Mesendoderm (in vitro differentiated cells): ENCODE measurements at places on chromosomes 6 and 20.

- no peak for DNase-seq
These were observed 43.6 kb downstream of the ZNF831 start for GRCh38 chr20:59207235-59207634.

DNA sequence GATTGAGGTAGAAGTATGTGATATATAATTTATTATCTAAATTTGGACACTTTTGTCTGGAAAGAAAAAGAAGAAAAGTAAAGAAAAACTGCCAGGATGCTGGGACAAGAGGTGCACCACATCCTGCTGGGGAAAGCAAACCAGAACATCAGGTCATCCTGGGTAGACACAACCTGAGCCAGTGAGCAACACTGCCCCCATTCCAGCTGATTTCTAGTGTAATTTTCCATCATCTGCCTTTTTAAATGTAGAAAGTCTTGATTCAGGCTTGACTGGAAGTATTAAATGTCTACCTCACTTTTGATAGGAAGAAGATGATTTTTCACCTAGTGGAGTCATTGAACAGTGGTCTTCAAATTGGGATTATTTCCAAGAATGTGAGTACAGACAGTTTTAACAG lies 1164.5 kb upstream of the CITED2 start:
- DNase-seq = peak; percentile 37

DNA sequence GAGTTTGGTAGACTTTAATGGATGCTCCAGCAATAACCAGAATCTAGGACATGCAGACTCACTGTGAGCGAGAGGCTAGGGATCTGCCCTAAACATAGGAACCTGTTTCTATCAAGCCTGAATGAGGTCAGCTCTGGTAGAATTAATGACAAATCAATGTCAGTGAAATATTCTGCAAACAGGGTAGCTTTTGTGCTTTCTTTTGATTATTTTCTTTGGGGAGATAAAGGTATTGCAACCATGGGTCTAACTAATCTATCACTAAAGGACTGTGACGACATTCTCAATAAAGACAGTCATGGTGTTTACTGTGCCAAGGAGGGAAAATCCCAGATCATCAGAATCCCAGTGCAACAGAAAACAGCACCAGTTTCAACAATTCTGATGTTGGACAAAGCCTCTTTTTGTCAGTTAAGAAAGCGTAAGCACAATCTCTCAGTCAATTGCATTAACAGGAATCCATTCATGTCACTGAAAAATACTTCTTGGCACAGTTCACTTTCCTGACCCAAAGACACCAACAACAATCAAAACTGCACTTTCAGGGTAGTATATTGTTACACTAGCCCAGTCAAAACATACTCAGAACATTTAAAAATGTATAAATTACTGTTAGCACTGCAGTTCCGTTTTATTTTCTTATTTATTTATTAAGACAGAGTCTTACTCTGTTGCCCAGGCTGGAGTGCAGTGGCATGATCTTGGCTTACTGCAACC lies 36.8 kb upstream of the SMIM29 start:
- DNase-seq = no peak

- DNase-seq = no peak
These were observed 104.9 kb downstream of the TULP4 start for GRCh38 chr6:158416883-158417759.

DNA sequence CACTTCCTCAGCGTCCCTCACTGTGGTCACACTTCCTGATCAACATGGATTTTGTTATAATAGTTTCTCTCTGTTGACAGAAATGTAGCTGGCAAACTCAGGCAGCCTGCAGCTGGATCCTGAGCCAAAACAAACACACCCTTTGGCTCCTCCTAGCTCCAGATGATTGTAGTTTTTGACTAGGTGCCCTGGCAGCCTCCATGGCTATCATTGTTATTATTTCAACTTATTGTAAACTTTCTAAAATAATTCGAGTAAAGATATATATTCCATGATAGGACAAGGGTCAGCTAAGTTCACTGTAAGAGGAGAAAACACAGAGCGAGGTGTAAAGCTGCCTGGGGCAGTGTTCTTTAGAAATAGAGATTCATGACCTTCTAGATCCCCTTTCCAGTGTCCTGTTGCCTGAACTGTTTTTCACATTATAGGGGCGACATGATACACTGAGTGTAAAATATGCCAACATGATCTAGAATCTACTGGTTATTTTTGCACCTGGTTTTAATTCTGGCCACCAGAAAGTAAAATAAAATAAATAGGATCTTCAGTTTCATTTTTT lies 98.2 kb upstream of the HDGFL1 start:
- no peak for DNase-seq

- DNase-seq = no peak
These were observed 38.2 kb upstream of the GATA5 start for GRCh38 chr20:62513991-62514390.

GRCh38 chr6:44094403-44095242 lies 32.6 kb downstream of the MRPL14 start:
- DNase-seq = no peak

- no peak for DNase-seq
These were observed 128.5 kb downstream of the TPBG start for GRCh38 chr6:82492134-82492533.

GRCh38 chr20:47713878-47714450 lies 71.3 kb downstream of the SULF2 start:
- no peak for DNase-seq

DNA sequence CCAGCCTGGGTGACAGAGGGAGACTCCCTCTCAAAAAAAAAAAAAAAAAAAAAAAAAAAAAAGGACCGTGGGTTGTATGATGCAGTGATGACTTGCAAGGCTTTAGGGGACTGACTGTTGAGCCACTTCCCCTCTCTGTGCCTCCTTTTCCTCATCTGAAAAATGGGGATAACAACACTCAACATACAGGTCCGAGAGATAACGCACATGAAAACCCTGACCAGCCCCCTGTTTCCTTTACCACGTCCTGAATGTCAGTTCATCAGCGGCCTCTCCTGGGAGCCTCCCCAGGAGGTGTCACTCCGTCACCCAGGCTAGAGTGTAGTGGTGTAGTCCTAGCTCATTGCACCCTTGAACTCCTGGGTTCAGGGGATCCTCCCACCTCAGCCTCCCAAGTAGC lies 3.9 kb downstream of the SLA2 start:
- DNase-seq = no peak

GRCh38 chr20:47117773-47118172 lies 223.1 kb downstream of the EYA2 start:
- no peak for DNase-seq

DNA sequence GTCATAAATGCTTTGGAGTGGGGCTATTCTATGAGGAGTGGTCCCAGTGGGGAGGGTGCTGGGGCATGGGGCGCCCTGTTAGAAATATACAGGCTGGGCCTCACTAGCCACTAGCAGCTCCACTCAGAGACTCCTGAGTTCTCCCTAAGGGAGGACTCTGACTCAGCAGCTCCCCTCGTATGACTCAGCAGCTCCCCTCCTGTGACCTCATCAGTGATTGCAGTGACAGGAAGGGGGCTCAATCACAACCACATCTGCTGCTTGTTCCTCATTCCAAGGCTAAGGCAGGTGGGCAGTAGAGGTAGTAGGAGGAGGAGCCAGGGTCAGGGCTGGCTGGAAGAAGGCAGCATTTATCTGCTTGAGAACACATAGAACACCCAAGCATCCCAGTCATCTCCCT lies 73.7 kb downstream of the PRND start:
- DNase-seq = peak; percentile 91

DNA sequence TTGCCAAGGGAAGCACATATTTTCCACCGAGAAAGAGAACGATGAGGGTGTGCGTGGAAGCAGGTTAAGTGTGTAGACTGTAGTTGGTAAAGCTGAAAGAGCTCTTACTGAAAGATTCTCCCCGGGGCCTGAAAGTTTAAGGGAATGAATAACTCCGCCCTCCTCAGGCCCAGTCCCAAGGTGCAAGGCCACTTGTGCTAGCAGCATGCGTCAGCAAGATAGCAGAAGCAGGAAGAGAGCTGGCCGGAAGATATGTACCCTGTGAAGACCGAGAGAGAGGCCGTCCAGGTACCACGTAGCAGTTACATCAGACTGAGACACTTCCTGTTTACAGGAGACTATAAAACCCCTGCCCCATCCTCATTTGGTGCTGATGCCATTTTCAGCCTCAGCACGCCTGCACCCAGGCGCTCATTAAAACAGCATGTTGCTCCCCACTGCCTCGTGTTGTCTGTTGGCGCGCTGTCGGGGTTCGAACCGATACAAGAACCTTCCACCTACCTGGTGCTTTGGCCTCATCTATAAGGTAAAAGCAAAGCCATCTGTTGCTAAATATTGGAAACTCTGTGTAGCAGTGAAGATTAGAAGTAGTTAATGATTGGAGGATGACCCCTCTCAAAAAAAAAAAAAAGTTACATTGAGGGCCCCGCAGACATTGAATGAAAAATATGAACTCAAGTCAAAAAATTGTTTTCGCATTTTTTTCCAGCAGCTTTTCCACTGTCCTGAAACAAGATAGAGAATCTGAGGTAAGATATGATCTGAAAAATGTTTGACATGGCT lies 18.6 kb upstream of the FAM135A start:
- peak; percentile 21 for DNase-seq

GRCh38 chr6:42022755-42023384 lies 27.5 kb upstream of the TAF8 start:
- no peak for DNase-seq

DNA sequence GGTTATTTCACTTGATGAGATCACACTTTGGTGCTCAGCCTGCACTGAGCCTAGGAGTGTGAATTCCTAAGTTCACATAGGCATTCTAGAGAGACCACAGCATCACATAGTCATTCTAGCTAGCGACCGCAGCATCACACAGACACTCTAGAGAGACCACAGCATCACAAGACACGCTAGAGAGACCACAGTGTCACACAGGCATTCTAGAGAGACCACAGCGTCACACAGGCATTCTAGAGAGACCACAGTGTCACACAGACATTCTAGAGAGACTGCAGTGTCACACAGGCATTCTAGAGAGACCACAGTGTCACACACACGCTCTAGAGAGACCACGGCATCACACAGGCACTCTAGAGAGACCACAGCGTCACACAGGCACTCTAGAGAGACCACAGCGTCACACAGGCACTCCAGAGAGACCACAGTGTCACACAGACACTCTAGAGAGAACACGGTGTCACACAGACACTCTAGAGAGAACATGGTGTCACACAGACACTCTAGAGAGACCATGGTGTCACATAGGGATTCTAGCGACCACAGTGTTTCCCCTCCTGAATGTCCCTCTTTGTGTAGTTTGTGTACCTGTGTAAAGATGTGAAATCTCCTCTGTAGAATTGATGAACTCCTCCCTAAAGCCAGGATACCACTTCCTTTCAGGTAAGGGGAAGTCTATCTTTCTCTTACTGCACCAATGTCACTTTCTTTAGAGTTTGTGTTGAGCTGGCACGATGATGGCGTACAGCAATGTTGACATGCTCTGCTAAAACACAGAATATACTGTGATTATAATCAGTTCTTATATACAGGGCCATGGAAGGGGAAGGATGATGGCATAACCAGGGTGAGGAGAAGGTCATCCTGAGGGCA lies 169.4 kb downstream of the ZDHHC14 start:
- no peak for DNase-seq

GRCh38 chr6:129186988-129187387 lies 304.1 kb downstream of the LAMA2 start:
- DNase-seq = peak; percentile 67

GRCh38 chr6:137754866-137755265 lies 112.2 kb upstream of the TNFAIP3 start:
- DNase-seq = no peak

DNA sequence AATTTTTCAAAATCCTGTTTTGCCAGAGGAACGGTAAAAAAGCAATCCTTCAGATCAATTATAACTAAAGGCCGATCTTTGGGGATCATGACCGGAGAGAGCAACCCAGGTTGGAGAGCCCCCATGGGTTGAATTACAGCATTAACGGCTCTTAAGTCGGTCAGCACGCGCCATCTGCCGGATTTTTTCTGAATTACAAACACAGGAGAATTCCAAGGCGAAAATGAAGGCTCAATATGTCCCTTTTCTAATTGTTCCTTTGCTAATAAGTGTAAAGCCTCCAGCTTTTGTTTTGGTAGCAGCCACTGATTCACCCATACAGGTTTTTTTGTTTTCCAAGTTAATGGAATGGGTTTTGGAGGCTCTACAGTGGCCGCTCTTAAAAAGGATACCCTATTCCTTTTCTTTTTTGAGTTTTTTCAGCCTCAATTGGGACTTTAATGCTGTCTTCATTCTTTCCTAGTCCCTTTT lies 16.9 kb upstream of the PTCRA start:
- peak; percentile 72 for DNase-seq

- no peak for DNase-seq
These were observed 40.8 kb downstream of the CCDC170 start for GRCh38 chr6:151534576-151534975.

DNA sequence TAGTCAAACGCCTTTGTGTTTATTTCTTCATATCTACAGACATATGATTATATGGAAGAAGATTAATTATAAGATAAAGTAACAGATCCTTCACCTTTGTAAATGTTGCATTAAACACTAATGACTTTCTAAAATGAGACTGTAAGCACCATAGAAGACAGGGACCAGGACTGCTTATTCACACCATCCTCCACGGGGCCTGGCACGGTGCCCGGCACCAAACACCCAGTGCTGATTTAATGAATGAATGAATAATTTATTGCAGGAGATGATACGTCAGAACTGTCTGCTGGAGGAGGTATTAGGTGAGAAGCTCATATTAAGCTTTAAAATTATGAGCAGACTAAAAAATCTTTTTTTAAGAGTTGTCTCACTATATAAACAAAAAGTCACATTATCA lies 88.3 kb downstream of the SLX4IP start:
- DNase-seq = no peak

GRCh38 chr20:37695684-37696342 lies 2.0 kb downstream of the CTNNBL1 start:
- DNase-seq = no peak

DNA sequence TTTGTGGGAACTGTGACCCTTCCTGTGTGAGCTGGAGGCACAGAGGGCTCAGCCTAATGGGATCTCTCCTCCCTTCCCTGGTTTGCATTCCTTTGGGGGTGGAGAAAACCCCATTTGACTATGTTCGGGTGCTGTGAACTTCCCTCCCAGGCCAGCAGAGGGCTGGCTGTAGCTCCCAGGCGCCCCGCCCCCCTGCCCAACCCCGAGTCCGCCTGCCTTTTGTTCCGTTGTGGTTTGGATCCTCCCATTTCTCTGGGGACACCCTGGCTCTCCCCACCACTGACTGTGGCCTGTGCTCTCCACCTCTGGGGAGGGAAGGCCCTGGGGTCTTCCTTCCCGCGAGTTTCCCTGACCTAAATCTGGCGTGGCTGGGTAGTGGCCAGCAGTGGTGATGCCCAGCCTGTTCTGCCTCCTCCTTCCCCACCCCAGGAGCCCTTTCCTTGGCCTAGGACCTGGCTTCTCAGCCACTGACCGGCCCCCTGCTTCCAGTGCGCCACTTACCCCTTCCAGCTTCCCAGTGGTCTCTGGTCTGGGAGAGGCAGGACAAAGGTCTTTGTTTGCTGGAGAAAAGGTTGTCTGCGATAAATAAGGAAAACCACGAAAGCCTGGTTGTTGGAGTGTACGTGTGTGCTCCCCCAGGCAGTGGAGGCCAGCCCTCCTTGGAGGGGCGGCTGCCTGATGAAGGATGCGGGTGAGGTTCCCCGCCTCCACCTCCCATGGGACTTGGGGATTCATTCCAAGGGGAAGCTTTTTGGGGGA lies 4.9 kb downstream of the VEGFA start:
- peak; percentile 80 for DNase-seq

- peak; percentile 27 for DNase-seq
These were observed 4.0 kb downstream of the DSP start for GRCh38 chr6:7545316-7546019.
